ENCODE measurements at places on chromosomes 13 and 19.

DNA sequence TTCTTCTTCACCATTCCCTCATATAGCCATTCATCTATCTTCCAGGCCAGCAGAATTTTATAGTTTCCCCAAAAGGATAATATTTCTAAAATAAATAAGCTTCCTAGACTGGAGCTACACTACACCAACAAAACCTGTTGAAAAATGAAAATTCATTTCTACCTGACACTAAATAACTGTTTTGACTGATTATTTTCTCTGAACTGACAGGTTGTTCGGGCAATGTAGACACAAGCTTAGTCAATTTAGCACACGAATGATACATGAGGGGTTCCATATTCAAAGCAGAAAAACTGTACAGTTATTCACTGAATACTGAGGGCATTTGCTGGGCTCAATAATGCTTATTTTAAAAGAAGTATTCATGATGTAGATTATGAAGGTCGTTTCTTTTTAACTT is 589.7 kb downstream of the LIG4 start:
- no peak for DNase-seq

GRCh38 chr19:45153339-45154063 is 7.3 kb downstream of the NKPD1 start:
- DNase-seq, result peak; percentile 41

GRCh38 chr19:12668346-12668745 is 1.7 kb downstream of the WDR83 start:
- DNase-seq, result no peak

DNA sequence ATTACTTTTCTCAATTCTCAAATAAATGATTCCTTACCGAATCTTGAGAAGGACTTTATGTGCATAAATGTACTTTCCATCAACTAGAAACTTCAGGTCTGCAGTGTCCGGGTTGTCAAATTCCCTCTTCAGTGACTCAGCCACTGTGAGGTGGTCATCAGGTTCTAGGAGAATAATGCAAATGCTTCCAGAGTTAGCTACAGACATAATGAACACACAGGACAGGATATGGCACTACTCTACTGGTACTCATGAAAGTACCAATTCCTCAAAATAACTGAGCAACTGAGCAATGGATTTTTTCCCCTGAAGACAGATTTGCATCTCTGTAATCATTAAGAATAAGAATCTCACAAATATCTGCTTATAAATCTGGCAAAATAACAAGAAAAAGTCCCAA is 31.2 kb downstream of the RCBTB2 start:
- DNase-seq, result no peak

DNA sequence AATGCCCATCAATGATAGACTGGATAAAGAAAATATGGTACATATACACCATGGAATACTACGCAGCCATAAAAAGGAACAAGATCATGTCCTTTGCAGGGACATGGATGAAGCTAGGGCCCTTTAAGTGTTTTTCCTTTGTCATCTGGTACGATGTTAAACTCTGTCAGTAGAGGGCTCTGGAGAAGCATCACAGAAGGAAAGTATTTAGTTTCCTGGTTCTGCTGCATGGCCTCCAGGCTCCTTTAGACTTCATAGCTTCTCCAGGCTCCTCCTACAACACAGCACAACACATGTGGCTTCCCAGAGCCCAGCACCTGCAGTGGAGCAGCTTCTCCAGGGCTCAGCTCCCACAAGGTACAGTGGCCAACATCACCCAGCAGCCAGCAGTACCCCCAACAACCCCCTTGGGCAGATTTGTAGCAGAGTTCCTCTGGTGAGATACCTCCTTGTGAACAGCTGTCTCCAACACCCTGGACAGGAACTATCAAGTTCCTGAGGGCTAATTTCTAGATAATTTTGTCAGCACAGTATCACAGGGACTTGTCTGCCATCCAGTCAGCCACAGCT is 63.4 kb downstream of the KCTD12 start:
- DNase-seq, result no peak

- DNase-seq, result no peak
These were observed 22.9 kb downstream of the TLE2 start for GRCh38 chr19:3006075-3006767.

- DNase-seq, result no peak
These were observed 172.4 kb downstream of the SLC7A1 start for GRCh38 chr13:29423050-29423449.

GRCh38 chr13:88586263-88586662 is 915.1 kb downstream of the SLITRK5 start:
- DNase-seq, result no peak

DNA sequence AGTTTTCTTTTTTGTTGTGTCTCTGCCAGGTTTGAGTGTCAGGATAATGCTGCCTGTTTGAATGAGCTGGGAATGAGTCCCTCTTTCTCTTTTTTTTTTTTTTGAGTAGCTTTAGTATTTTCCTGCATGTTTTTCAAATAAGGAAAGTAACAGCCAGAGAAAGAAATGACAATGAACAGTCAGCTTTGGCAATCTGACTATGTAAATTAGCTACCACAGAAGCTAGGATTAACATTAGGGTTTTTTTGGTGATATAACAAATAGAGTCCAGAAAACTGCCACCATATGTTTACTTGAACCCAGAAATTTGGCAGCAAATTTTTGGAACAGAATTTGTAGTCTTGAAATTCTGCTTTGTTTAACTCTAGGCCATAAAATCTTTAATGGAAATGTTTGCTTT is 50.5 kb downstream of the SGCG start:
- DNase-seq, result no peak

- no peak for DNase-seq
These were observed 22.0 kb downstream of the SAE1 start for GRCh38 chr19:47152632-47153031.

GRCh38 chr19:13633109-13633508 is 126.8 kb upstream of the CACNA1A start:
- no peak for DNase-seq

DNA sequence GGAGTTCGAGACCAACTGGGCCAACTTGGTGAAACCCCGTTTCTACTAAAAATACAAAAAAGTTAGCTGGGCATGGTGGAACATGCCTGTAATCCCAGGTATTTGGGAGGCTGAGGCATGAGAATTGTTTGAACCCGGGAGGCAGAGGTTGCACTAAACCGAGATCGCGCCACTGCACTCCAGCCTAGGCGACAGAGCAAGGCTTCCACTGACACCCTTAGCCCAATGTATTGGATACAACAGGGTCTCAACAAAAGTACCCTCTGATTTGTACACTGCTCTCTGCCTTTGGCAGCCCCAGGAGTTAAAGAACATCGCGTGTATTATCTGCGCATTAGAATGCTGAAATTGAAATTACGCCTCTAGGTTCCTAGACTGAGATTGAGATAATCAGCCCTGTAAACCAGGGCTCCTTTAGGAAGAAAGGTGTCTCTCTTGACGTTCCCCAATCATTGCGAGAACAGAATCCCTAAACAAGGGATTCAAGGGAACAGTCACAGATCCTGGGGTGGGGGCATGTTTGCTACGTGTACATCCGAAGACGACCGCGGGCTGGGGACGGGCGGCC is 21.9 kb downstream of the IPO5 start:
- DNase-seq, result peak; percentile 34

DNA sequence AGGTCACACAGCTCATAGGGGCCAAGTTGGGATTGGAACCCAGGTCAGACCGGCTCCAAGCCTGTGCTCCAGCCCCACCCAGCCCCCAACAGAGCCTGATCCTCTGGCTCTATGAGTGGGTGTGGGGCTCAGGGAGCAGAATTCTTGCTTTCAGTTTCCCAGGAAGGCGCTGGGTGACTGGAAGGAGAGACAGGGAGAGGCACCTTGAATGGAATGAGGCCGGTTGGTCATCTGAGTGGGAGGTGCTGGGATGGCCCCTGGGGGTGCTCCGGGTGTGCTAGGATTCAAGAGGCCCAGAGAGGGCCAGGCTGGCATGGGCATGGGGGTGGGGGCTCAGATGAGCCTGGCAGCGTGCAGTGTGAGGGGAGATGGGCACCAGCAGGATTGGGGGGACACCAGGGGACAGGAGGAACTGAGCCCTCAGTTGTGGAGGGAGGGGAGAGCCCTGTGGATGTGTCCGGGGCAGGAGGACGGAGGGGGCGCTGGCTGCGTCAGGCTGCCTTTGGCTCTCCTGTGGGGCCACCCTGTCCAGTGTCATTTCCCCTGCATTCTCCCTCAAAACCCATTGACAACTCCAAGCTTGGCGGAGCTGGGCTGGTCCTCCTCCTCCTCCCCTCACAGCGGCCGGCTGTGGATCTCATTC is 31.2 kb upstream of the ANKRD10 start:
- DNase-seq, result no peak

DNA sequence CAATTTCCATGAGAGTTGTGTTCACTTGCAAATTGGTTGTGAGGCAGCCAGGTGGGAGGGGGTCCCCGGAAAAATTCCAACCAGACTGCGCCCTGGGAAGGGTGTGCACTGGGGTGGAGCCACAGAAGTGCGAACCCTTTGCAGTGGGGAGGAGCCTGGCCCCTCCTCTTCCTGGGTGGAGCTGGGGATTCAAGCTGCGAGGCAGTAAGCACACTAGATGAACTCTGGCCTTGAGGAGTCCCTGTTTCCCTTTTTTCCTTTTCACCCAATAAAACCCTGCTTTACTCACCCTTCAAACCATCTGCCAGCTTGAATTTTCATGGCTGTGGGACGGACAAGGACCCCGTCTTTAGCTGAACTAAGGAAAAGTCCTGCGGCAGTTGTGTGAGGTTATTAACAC is 31.0 kb upstream of the MBNL2 start:
- DNase-seq, result no peak

- no peak for DNase-seq
These were observed 146.8 kb downstream of the KCNRG start for GRCh38 chr13:50162001-50162400.

DNA sequence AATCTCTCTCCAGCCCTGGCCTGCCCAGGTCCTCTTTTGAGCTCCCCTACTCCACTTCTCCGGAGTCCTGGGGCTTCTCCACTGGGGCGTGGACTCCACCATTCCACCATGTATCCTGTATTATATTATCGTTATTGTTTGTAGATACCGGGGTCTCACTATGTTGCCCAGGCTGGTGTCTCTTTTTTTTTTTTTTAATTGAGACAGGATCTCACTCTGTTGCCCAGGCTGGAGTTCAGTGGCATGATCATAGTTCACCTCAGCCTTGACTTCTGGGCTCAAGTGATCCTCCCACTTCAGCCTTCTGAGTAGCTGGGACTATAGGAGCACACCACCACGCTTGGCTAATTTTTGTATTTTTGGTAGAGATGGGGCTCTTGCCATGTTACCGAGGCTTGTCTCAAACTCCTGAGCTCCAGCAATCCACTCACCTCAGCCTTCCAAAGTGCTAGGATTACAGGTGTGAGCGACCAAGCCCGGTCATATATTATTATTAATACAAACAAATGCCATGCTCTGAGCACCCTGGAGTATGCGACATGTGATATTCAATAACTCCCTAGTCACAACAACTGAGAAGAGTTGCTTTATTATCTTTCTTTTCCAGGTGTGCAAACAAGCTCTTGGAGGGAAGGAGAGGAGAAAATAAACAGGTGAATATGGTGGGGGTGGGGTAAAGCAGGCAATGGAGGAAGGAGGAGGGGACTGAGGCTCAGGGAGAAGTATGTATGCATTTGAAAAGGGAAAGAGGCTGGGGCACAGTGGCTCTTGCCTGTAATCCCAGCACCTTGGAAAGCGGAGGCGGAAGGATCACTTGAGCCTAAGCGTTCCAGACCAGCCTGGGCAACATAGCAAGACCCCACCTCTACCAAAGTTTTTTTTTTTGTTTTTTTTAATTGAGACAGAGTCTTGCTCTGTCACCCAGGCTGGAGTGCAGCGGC is 2.8 kb upstream of the CERS4 start:
- DNase-seq, result no peak

- DNase-seq, result no peak
These were observed 5.1 kb upstream of the SIGLEC7 start for GRCh38 chr19:51136851-51137551.

DNA sequence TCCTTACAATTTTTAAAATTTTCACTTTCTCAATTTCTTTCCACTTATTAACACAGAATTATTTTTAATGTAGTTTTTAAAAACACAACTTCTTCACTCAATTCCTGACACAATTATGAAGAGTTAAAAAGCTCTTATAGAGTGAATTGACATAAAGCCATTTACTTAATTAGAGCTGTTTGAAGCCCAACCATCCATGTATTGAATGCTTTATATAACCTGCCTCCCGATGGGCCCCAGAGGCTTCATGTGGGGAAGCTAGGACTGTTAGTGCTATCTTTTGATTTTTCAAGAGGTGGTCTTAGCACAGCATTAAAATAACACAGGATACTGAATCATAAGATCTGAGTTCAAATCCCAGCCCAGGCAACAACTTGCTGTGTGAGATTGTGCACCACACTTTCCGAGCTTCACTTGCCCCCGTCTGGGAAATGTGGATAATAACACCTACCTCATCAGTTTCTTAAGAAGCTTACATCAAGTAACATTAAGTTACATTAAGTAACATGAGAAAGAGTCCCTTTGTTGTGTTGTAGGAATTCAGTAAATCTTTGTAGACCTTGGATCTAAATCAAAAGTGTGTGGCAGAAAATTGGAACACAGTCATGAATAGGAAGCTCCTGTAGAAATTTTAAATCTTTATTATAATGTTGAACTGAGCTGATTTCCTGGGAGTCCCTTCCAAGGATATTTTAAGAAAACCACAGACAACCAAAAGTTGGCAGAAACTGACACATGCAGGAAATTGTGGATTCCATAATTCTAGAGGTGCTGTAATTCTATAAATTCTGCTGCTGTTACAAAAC is 5.5 kb upstream of the ENOX1 start:
- no peak for DNase-seq

DNA sequence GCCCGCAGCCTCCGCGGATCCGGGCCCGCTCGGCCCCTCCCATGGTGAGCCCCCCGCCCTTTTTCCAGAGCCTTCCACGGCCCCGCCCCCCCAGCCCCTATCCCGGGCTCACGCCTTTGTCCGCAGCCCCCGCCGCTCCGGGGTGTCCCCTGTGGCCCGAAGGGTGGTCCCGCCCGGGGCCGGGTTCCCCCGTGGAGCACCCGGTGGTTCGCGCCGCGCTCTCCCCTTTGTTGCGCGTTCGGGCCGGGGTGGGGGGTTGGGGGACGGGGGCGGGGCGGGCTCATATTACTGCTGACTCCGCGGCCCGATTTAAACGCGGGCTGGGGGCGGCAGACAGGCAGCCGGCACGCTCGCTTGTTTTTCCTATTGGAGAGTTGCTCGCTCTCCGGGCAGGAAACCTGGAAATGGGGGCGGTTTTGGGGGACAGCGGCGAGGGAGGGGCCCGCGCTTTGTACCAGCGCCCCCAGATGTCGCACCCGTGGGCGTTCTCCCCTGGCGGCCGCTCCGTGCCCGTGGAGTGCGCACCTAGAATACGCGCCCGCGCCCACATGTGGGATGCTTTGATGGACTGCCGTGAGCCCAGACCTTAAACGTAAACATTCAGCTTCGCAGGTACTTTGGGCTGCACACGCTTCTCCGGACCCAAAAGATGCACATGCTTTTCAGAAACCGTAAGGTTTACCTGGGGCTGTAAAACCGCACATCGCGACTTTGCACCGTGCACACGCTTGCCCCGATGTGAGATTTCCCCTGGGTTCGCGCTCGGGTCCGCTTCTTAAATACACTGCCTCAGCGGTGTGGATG is 699 bp downstream of the PTOV1 start:
- no peak for DNase-seq

- DNase-seq, result no peak
These were observed 30.1 kb downstream of the WDFY2 start for GRCh38 chr13:51614350-51614786.

- no peak for DNase-seq
These were observed 7.9 kb downstream of the PIP5K1C start for GRCh38 chr19:3692141-3693024.

- DNase-seq, result no peak
These were observed 14.4 kb downstream of the RGCC start for GRCh38 chr13:41471785-41472184.

- no peak for DNase-seq
These were observed 46.8 kb downstream of the MIPEP start for GRCh38 chr13:23842406-23842805.

- DNase-seq, result no peak
These were observed 214.0 kb downstream of the ENOX1 start for GRCh38 chr13:43572656-43573360.
